ENCODE measurements at places on chromosomes 6 and 20. TPM values are rescaled to one million over a fixed set of nuclear protein-coding genes. Genes with fewer than 3 reads are reported as not detected.

GRCh38 chr6:168091381-168092264 is 12.6 kb upstream of the FRMD1 start:
- H3K4me1 ChIP-seq: no peaks in the 10 kb centered on the region
- H3K36me3 ChIP-seq: no peaks in the 10 kb centered on the region
- no peak for DNase-seq
- H3K27me3 ChIP-seq: no peaks in the 10 kb centered on the region
- H3K4me3 ChIP-seq: no peak overlapping the region
- H3K27ac ChIP-seq: no peak overlapping the region

GRCh38 chr20:6974838-6975237 is 207.4 kb downstream of the BMP2 start:
- H3K36me3 ChIP-seq: no peaks in the 10 kb centered on the region
- H3K27ac ChIP-seq: no peak overlapping the region
- H3K4me1 ChIP-seq: no peaks in the 10 kb centered on the region
- H3K4me3 ChIP-seq: no peak overlapping the region
- no peaks in the 10 kb centered on the region for H3K27me3 ChIP-seq

Gene TBC1D32
- 8.1 TPM for total RNA-seq

GRCh38 chr6:114941078-114941477 is 598.3 kb upstream of the HS3ST5 start:
- H3K4me1 ChIP-seq: no peaks in the 10 kb centered on the region
- H3K4me3 ChIP-seq: no peak overlapping the region
- H3K27me3 ChIP-seq: no peaks in the 10 kb centered on the region

DNA sequence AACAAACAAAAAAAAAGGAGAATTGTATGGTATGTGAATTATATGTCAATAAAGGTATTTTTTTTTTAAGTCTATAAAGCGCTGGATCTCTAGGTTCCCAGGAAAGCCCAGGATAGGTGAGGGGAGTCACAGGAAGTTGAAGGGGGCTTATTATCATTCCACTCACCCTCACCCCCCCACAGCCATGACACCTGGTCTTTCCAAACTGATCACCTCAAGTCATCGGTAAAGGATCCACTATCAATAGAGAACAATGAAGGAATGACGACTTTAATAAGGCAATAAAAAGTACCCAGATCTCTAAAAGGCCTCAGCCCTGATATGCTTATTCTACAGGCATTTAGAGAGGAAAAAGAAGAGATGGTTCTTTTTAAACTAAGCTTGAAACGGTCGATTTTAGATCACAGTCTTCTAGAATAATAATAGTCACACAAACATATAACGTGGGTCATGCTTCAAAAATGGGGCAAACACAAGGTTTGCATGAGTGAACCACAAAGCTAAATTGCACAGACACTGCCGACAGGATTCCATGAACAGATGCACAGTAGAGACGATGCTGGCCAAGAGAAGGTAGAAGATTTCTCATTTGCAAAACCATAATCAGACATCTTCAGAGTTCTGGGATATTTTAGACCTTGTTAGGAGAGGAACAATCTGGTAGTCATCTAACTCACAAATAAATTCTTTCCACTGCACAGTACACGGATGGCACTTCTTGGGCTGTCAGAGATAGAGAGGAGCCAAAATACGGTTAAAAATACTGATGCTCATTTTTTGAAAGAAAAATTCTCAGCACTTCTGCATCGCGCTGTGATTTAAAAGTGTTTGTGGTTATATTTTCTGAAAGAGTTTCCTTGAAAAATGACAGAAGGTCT is 21.0 kb downstream of the ZMYND8 start:
- no peaks in the 10 kb centered on the region for H3K27me3 ChIP-seq
- no peak overlapping the region for H3K27ac ChIP-seq
- DNase-seq: no peak
- H3K36me3 ChIP-seq: peaks cover 40% of the 10 kb centered on the region

DNA sequence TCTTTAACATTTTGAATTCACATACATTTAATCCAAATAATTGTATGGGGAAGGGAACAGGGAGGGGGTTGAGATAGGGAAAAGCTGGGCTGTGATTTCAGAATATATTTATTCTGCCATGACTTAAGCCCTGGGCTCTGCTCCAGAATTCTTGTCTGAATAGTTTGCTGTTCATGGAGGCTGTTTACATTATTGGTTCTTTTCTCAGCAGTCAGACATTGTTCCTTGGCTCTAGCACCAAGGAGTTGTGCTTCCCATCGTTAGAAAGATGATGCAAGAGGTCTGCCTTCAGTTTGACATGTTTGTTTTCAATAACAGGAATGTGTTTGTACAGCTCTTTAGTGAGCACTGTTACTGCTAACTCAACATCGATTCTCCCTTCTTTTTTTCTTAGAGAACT is 198.8 kb upstream of the CDYL start:
- H3K4me3 ChIP-seq: no peak overlapping the region
- no peak overlapping the region for H3K27ac ChIP-seq
- no peaks in the 10 kb centered on the region for H3K36me3 ChIP-seq
- H3K4me1 ChIP-seq: no peaks in the 10 kb centered on the region
- peaks cover 15% of the 10 kb centered on the region for H3K27me3 ChIP-seq

Gene AURKA
- total RNA-seq: 100 TPM

GRCh38 chr6:487956-488355 is 96.4 kb downstream of the IRF4 start:
- DNase-seq: peak; percentile 48
- peaks cover 80% of the 10 kb centered on the region for H3K36me3 ChIP-seq
- H3K27ac ChIP-seq: peak overlapping the region; percentile 86

DNA sequence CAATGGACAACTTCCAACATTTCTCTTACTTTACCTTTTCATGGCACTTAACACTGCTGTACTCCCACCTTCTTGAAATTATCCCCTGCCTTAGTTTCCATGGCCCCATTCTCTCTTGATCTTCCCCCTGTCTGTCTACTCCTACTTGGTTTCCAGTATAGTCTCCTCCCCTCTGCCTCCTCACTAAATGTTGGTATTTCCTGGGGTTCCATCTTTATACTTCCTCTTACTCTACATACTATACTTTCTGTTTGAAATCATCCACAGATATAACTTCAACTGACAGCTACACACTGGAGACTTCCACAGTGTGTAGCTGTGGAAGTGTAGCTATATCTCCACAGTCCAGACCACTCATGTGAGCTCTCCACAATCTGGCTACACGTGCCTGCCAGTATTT is 13.5 kb downstream of the ZHX3 start:
- DNase-seq: no peak
- H3K27ac ChIP-seq: no peak overlapping the region
- H3K4me3 ChIP-seq: no peak overlapping the region
- peaks cover 11% of the 10 kb centered on the region for H3K4me1 ChIP-seq
- H3K36me3 ChIP-seq: no peaks in the 10 kb centered on the region

DNA sequence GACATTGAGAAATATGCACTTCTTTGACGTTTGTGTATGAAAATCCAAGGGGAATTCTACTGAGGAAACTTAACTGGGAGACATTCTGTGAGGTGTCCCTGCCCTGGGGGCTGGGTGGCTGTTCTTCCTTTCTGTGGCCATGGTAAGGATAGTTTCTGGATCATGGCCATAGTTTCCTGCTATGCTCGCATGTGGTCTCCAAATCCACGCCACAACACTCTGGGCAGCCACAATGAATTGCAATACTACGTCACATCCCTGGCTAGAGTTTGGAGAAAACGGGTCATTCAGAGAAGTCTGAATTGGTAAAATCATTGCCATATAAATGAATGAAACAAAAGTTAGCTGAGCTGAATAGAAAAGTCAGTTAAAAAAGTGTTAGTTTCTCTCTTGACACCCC is 230.6 kb downstream of the UTRN start:
- no peak for DNase-seq
- H3K4me3 ChIP-seq: no peak overlapping the region
- no peaks in the 10 kb centered on the region for H3K27me3 ChIP-seq
- H3K36me3 ChIP-seq: peaks cover 25% of the 10 kb centered on the region
- no peaks in the 10 kb centered on the region for H3K4me1 ChIP-seq

Gene DYNLRB1
- total RNA-seq: 66.6 TPM

All from activated CD8-positive, alpha-beta T cell treated with anti-CD3 and anti-CD28 coated beads for 36 hours (primary cell).